ENCODE measurements at places on chromosomes 12 and 14.
A peak's percentile ranks its signal among the peaks of the same experiment; 100 is the strongest.

- DNase-seq, result no peak
These were observed 201.7 kb upstream of the DCN start for GRCh38 chr12:91384366-91384765.

- DNase-seq, result no peak
These were observed 58.1 kb upstream of the NUDT4 start for GRCh38 chr12:93319523-93320050.

- peak; percentile 46 for DNase-seq
These were observed 175.8 kb downstream of the CALM1 start for GRCh38 chr14:90572441-90573150.

DNA sequence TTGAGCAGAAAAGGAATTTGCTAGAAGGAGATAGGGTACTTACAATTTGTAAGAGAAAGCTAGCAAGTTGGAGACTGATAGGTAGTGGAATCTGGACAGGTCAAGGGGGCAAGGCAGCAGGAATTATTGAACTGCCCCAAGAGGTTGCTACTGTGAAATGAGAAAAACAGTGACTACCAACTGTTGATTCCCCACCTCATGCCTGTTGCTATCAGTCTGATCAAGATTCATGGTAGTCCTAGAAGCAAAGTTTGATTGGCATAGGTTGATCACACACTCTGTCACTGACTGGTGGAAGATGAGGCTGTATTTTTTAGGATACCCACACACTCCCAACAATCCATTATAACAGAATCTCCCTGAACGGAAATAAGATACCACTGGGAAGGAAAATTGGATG, 89.4 kb upstream of the IGF1 start:
- no peak for DNase-seq

GRCh38 chr14:100586403-100587085, 673 bp downstream of the BEGAIN start:
- DNase-seq, result peak; percentile 66

DNA sequence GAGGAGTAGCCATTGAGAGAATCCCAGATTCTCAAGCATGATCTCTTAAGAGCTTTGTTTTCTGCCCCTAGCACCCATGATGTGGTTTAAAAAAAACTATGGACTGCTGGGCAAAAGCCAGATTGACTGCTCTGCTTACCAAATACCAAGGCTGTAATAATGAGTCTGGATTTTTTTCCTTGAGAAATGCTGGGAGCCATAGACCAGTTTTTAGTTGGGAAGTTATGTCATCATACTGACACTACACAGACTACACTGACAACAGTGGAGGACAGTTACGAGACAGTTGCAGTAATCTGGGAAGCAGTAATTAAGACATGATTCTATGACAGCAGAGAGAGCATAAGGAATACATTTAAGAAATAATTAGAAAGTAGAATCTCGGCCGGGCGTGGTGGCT, 35.8 kb downstream of the SPATA7 start:
- DNase-seq, result no peak

DNA sequence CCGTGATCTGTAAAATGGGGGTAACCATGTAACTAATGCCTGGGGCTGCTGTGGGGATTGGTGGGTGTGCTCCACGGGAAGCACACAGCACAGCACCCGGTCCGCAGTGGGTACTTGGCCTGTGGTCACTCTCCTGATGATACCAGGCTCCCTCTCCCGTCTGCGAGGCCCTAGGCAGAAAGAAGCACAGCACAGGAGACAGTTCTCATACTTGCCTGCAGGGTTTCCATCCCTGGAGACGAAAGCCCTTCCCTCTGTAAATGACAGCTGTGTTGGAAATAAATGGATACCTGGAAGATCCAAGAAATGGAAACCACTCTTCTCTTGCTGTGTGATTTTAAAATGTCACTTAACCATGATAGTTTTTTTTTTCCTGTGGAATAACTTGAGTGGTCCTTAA, 7.9 kb upstream of the PRMT8 start:
- no peak for DNase-seq

DNA sequence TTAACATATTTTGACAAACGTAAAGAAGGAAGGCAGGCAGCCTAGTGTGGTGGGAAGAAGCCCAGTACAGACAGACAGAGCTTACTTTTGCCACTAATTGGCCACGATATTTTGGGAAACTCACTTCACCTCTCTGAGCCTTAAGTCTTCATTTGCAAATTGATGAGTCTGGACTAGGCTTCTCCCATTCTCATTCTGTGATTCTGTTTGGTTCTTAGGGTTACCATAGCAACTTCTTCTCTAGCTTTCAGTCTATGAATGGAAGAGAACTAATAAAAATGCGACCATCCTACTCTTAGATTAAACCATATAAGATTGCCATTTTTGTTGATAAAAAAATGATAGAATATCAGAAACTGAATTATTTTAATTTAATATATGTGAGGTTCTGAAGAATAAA, 210.5 kb downstream of the SNAPC1 start:
- no peak for DNase-seq

DNA sequence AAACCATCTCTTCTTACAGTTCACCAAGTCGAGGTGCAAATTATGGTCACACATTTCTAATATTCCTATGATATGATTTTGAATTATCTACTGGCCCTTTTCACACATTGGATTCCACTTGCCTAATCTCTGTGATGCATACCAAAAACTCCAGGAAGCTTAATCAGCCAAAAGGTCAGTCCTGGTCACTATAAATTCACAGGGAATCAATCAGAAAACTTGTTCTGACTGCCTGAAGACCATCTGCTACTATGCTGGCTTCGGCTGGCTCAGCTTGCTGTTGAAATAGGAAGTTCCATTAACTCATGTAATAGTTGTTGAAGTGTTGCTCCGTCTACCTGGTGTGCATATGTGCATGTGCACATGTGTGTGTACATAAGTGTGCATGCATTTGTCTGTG, 142.8 kb upstream of the FLRT2 start:
- DNase-seq, result no peak

GRCh38 chr14:30275604-30276003, 283.4 kb upstream of the G2E3 start:
- DNase-seq, result no peak

- no peak for DNase-seq
These were observed 93.8 kb downstream of the NDUFA12 start for GRCh38 chr12:94909663-94910062.

- no peak for DNase-seq
These were observed 280.5 kb downstream of the DPF3 start for GRCh38 chr14:72613231-72613974.

DNA sequence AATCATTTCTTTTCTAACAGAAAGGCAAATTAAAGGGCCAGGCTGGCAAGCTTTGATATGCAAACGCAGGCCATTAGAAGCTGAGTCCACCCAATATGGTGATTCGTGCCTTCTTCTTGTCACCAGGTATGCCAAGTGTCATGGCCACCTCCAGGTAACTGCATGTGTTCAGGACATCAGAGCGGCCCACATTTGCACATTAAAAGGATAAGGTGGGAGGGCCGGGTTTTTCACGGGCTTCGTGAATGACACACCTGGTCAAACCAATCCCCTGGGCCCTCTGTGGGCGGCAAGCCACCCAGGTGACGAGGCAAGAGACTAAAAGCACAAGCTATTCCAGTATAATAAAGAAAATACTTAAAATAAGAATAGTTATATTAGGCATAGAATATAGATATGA, 75.9 kb upstream of the TSPAN11 start:
- no peak for DNase-seq

- no peak for DNase-seq
These were observed 20.6 kb downstream of the LIN52 start for GRCh38 chr14:74105381-74105780.

GRCh38 chr14:71731096-71731495, 201.1 kb upstream of the RGS6 start:
- no peak for DNase-seq

DNA sequence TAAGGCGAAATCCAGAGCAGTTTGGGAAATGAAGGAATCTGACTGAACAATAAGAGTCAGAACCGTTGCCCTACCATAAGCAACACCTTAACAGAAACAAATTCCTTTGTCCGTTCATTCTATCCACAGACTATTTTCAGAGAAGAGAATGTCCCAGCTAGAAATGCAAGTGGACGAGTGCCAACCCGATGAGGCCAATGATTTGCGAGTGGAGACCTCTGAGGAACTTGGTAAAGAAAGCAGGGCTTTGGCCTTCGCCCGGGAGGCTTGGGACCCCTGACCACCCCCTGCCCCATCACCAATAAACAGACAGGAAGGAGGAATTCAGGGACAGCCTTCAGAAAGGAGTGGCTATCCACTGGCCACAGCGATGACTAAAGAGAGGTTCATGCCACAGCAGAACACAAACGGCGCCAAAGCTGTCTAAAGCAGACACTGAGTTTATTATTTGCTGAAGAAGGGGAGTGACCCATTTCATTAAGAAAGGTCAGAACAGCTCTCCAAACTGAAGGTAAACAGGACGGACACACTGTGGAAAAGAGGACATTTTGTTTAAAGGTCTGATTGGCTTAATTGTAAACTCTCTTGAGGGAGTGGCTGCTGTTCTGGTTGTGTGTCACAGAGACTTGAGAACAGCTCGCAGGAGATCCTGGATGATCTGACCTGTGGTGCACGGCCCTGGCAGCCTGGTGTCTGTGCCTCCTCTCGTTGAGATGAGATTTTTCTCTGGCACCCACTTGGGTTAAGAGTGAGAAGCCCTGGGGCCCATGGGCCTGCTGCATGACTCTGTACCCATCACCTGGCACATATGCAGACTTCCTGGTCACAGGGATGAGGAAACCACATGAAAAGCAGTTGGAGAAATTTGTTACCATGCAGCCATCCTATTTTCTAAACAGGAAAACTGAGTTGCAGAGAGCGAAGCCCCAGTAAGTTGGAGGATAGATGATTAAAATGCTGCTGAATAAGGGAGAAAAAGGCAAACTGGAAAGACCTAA, 142.0 kb upstream of the PZP start:
- DNase-seq, result no peak

GRCh38 chr12:28443337-28443736, 253.1 kb downstream of the CCDC91 start:
- no peak for DNase-seq

DNA sequence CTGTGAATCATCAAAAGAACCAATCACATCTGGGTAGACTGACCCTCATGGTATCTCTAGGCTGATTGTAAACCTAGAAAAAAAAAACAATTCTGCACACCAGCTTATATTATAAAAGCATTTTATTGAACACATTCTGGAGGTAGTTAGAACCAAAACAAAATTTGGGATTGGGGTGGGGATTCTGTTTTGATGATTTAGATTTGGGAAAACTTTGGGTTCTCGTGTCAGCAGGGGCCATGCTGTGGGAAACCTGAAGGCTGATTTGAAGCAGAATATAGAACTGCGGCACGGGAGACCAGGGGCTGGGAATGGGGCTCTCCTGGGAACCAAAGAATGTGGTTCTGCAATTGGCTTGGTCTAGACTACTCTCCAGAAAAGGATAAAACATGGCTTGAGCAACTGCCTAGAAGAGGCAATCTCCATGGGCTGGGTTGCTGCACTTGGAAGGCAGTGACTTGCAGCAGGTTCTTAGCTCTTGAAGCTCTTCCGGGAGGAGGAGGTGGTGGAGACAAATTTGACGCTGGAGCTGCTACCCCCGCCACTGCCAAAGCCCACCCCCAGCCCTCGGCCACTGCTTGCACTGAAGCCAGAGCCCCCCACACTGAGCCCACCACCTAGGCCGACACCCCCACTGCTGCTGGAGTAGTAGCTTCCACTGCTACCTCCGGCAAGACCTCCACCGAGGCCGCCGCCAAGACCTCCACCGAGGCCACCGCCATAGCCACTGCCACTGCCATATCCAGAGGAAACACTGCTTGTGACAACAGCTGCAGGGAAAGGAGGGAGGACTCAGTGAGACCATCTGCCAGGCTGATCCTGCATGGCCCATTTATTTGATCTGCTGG, 5.5 kb downstream of the KRT5 start:
- no peak for DNase-seq

DNA sequence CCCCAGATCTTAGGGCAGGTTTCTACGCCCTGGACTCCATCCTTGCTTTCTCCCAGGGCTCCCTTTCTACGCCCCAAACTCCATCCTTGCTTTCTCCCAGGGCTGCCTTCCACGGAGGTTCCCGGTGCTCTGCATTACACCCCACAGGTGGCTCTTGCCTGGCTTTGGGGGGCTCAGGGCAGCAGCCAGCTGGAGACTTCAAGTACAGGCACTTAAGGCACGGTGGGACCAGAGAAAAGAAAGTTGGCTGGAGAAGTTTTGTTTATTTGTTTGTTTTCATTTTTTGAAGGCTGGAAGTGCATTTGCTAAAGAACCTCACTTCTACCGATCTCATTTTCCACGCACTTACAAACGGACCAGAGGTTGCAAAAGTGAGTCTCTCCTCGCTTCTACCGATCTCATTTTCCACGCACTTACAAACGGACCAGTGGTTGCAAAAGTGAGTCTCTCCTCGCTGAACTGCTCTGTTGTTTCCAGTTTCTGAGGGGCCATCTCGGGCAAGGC, 103.8 kb upstream of the MED13L start:
- no peak for DNase-seq

DNA sequence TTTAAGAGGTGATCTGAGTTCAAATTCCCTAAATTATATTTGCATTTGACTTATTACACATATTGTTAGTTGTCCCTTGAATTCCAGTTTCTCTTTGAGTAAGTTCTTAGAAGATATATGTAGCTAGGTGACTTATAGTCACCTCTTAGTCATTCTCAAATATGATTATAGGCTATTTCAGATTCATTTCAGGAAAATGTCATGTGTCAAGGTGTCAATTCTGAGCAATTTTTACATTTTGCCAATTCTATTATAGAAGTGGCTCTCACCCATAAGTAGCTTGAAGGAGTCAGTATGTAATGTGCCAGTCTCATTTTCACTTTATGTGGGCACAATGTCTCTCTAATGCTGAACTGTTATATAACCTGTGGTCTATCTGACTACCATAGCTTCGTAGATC, 623.4 kb downstream of the DIO2 start:
- DNase-seq, result no peak

DNA sequence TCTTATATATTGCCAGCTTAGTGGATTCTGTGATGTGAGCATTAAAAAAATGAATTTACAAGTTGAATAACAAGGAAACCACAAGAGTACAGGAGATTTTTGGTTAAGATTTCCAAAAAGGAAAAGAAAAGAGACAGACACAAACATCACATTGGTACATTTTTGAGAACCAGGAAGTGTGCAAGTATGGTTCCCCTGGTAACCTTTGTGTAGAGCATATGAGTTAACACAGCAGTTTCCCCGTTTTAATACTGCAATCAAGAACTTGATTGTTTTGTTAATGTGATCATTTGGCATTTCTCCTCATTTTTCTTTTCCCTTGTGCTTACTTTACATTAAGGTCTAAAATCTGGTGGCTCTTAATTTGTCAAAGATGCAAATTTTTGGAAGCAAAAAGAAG, 490.4 kb upstream of the ATP2B1 start:
- no peak for DNase-seq

- no peak for DNase-seq
These were observed 3.6 kb upstream of the TNFRSF1A start for GRCh38 chr12:6345319-6346091.

- no peak for DNase-seq
These were observed 2.3 kb downstream of the KDM2B start for GRCh38 chr12:121578230-121579189.

All from upper lobe of right lung (tissue), 1 donor.